ENCODE measurements at places on chromosomes 1 and 21. TPM values are rescaled to one million over a fixed set of nuclear protein-coding genes. Genes with fewer than 3 reads are reported as not detected.
A peak's percentile ranks its signal among the peaks of the same experiment; 100 is the strongest.

DNA sequence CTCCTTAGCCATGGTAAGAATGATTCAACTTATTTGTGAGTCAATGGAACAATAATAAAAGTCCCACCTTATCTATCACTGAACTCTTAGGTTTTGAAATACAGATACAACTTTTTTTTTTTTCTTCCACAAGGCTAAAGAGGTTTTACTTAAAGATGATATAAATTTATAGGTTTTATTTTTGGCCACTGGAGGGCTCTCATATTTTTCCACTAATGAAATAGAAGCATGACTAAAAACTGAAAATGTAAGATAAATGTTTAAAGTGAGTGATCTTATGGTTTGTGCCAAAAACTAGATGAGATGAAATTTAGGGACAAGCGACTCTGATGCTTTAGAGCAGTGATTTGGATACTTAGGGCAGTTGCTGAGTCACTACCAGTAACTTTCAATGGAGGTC, 499.0 kb downstream of the NUF2 start:
- no peak for DNase-seq

DNA sequence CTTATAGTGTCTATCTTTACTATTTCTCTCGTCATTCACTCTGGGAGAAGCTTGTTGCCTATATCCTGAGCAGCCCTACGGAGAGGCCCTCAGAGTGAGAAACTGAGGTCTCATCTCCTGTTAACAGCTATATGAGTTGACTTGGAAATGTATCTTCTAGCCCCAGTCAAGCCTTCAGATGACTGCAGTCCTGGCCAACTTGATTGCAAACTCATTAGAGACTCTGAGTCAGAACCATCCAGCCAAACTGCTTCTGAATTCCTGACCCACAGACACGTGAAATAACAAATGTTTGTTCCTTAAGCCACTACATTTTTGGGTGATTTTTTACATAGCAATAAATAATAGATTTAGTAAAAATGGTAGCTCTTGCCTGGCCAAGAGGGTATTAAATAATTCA, 3.9 kb upstream of the ZBED6 start:
- no peak for DNase-seq

DNA sequence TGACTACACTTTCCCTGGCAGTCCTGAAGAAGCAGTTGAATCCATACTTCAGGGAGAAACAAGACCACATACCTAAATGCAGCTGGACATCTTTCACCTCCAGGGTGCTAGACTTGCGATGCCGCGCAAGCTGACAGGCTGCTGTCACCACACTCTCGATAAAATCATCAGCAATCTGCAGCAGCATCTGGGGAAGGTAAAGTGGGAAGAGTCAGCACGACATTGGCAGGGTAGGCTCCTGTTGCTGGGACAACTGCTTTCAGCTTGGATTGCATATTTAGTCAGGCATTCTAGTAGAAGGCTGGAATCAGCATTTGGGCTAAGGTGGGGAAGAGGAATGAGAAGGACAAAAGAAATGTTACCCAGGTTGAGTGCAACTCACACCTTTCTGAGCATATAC, 21.1 kb downstream of the RAB42 start:
- DNase-seq = no peak

- no peak for DNase-seq
Observed at GRCh38 chr1:53949023-53949990, 3.2 kb downstream of the LRRC42 start.

DNA sequence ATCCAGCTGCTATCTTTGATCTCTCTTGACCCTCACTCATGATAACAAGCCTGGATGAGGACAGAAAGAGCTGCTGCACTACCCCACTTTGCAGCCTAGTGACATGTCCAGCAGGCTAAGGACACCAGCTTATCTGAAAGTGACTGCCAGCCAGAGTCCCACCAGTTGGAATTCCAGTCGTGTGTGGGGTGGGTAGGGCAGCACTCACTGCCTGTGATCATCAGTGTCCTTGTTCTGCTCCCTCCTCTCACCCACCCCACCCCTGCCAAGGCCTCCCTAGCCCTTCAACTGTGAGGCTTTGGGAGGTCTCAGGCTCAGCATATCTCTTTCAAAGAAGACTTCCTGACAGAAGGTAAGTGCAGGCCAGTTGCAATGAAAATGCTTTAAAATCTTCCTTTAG, 15.5 kb upstream of the NMNAT2 start:
- no peak for DNase-seq

- DNase-seq = peak; percentile 76
Observed at GRCh38 chr1:39509360-39510009, 18.0 kb downstream of the BMP8A start.

- DNase-seq = no peak
Observed at GRCh38 chr1:152917794-152918193, 9.4 kb downstream of the IVL start.

GRCh38 chr1:39187275-39188046, 17.0 kb upstream of the MACF1 start:
- no peak for DNase-seq

- no peak for DNase-seq
Observed at GRCh38 chr1:233647073-233647472, 33.2 kb downstream of the KCNK1 start.

GRCh38 chr1:99315305-99315704, 51.0 kb downstream of the PLPPR4 start:
- no peak for DNase-seq

Gene LCE1A
- total RNA-seq = not detected

Gene OR6N1
- total RNA-seq = not detected

Gene CLCNKB
- not detected for total RNA-seq

Gene LRRC53
- total RNA-seq = not detected

Measured in natural killer cell treated with Interleukin-12 subunit alpha and Interleukin-12 subunit beta and Interleukin-15 and Interleukin-18, amount 100 ng/mL, for 72 hours (primary cell).